ENCODE measurements at places on chromosomes 5 and 9.

DNA sequence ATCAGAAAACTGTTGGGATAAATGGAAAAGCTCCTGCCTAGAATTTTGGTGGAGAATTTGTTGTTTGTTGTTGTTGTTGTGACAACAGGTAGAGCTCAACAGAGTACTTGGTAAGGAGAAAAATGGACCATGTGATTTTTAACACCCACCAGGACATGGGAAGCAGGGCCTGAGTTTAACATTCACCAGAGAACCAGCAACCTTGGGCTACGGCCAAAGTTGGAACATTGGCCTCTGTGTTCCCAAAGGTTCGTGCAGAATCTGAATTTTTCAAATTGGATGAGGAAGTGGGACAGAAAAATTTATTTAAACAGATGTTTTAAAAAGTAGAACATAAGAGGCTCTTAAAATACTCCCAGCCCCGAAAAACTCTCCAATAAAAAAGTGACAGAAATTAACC, 127.0 kb downstream of the GNA14 start:
- no peak for DNase-seq

DNA sequence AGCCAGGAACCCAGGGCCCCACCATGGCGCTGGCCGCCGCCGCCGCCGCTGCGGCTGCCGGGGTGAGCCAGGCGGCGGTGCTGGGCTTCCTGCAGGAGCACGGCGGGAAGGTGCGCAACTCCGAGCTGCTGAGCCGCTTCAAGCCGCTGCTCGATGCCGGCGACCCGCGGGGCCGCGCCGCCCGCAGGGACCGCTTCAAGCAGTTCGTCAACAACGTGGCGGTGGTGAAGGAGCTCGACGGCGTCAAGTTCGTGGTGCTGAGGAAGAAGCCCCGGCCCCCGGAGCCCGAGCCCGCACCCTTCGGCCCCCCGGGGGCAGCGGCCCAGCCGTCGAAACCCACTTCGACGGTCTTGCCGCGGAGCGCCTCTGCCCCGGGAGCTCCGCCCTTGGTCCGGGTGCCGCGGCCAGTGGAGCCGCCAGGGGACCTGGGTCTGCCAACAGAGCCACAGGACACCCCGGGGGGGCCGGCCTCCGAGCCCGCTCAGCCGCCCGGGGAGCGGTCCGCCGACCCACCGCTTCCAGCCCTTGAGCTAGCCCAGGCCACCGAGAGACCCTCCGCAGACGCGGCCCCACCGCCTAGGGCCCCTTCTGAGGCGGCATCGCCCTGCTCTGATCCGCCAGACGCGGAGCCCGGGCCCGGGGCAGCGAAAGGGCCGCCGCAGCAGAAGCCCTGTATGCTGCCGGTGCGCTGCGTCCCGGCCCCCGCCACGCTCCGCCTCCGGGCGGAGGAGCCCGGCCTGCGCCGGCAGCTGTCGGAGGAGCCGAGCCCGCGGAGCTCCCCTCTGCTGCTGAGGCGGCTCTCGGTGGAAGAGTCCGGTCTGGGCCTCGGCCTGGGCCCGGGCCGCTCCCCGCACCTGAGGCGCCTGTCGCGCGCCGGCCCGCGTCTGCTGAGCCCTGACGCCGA, 749 bp downstream of the SOWAHA start:
- peak; percentile 20 for DNase-seq

- DNase-seq: no peak
Measured at GRCh38 chr9:127561491-127562278, 50.4 kb upstream of the STXBP1 start.

- no peak for DNase-seq
Measured at GRCh38 chr9:128125580-128126354, 1.8 kb downstream of the PTGES2 start.

DNA sequence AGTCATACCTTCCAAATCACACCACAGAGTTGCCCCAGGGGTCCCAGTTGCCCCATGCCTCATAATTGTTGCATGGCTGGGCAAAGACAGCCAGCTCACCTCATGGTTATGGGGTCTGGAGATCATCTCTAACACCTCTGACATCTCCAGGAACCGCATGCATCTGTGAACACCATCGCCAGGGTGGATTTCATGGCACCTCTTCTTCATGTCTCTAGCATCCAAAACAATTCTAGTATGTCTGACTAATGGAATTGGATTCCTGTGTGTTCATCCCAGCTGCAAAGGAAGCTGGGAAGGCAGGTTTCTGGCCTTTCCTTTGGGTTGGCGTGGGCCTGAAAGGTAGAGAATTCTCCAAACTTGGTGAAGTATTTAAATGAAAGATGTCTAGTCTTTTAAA, 122.3 kb upstream of the ABCA1 start:
- DNase-seq: no peak

DNA sequence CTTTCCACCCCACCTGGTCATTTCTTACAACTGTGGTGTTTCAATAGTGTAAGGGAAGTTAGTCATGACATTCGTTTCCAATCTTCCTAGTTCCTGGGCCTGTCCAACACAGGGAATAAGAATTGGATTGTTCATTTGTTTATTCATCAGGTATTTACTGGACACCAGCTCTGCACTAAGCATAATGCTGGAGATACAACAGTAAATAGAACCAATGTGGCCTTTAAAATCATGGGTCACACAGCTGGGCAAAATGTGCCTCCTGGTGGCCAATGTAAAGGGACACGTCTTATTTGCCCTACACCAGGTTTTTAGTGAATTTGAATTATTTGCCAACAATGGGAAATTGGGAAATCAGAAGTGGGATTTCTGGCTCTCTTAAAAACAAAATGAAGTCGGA, 10.4 kb downstream of the ABLIM3 start:
- peak; percentile 65 for DNase-seq

GRCh38 chr9:74497748-74498620, 849 bp downstream of the RORB start:
- peak; percentile 26 for DNase-seq

DNA sequence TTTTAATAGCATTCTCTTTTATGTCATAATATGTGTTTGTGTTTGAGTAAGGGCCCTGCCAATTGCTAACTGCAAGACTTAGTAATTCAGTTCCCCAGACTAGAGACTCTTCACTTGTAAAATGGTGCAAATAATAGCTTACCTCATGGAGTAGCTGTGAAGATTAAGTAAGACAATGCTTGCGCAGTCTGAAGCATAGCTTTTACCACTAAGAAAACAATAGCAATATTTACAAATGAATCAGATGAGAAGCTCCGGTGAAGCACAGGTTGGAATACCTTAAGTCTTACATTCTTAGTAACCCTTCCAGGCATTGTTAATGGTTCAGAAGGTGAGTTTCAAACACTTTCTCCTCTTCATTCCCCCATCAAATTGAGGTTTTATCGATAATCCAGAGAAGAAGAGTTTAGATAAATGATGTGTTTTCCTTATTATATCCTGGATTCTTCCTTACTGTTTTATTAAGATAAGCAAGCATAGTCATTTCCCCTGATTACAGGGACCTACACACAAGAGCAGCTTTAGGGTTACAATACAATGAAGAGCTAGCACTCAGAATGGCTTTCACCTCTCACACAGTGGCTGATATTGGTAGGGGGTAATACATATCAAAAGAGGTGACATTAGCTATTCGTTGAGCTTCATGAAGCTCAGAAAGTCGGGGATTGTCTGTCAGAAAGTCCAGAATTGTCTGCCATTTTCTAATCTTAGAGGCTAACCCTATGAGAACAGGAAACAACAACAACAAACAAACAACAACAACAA, 96.4 kb upstream of the EDIL3 start:
- DNase-seq: no peak

DNA sequence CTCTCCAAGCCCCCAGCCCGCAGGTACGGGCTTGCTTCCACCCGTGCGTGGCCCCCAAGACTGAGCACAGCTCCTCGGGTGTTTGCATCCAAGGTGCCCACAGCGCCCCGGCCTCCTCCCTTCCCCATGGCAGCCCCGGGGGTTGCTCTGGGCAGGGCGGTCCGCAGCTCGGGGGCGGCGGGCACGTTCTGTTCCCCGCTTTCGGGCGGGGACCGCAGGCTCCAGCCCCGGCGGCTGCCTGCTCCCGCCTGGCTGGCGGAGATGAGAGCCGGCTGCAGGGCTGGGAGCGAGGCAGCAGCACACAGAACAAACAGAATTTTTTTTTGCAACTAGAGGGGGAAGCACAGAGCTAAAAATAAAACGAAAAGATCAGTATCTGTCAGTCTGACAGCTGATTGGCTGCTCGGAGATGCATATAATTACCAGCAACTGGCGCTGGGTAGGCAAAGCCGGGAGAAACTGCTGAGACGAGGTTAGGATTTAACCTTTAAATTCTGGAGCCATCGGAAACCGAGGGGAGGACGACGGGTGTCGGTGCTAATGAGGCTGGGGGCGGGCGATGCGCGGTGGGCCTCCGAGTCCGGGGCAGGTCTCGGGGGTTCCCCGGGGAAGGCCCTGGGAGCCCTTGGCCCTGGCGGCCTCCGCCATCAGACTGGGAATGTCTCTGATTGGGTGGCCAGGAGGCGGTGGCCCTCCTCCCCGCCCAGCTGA, 142.7 kb upstream of the IER5L start:
- peak; percentile 78 for DNase-seq

- peak; percentile 82 for DNase-seq
Measured at GRCh38 chr5:126917918-126918614, 112.3 kb downstream of the MARCHF3 start.

- DNase-seq: peak; percentile 81
Measured at GRCh38 chr9:20624201-20625002, 2.1 kb upstream of the MLLT3 start.

GRCh38 chr5:33901156-33901555, 9.4 kb upstream of the ADAMTS12 start:
- no peak for DNase-seq

GRCh38 chr5:16937503-16938161, 1.5 kb upstream of the MYO10 start:
- DNase-seq: no peak

DNA sequence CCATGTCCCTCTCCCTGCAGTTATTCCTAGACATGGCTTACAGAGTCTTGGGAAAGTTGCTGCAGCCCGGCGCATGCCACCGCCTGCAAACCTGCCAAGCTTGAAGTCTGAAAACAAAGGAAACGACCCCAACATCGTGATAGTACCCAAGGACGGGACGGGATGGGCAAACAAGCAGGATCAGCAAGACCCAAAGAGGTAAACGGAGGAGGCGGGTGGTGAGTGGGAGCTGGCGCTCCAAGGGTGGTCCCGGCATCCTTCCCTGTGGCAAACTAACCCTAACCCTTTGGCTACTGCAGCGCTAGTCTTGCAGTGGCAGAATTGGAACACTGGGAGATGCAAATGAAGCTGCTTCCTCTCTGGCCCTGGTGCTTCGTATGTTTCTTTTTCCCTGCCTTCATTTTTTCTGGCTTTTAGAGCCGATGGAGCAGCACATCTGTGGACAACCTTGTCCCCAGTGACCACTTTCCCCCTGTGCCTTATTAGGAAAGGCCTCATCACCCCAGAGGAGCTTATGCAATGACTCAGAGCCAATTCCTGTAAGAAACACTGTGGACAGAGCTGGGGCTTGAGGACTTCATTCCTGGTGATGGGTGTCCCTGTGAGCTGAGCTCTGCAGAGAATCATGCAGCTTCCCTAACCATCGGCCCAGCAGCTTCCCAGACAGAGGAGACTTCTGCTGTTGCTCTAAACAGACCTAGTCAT, 38.9 kb downstream of the PRRC2B start:
- DNase-seq: peak; percentile 81

DNA sequence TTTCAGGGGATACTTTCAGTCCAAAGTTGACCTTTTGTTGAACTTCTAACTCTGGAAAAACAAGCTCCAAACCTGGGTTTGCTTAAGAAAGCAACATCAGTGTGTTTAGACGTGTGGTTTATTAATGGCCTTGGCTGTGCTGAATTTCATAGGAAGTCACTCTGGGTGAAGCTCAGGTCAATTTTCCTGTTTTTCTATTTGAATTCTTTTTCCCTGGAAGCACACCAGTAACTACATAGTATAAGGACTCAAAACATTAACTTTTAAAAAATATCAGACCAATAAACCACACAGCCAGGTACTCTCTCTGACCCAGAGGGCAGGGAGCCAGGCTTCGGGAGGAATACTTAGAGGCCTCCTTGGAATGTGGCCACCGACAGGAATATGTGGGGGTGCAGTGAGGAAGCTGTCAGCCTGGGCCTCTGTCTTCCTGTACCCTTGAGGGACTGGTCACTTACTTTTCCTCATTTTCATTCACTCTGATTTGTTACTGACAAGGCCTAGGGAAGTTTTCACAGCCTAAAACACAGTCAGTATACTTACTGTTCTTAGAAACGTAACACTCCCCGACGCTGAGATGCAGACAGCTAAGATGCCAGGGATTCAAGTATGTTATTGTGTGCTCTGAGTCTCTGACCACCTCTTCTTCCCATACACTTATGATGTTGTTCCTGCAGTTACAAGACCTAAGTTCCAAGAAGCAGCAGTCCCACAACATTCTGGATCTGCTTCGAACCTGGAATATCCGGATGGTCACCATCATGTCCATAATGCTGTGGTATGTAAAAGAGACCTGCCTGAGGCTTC, 18.9 kb downstream of the SLC22A5 start:
- peak; percentile 84 for DNase-seq

DNA sequence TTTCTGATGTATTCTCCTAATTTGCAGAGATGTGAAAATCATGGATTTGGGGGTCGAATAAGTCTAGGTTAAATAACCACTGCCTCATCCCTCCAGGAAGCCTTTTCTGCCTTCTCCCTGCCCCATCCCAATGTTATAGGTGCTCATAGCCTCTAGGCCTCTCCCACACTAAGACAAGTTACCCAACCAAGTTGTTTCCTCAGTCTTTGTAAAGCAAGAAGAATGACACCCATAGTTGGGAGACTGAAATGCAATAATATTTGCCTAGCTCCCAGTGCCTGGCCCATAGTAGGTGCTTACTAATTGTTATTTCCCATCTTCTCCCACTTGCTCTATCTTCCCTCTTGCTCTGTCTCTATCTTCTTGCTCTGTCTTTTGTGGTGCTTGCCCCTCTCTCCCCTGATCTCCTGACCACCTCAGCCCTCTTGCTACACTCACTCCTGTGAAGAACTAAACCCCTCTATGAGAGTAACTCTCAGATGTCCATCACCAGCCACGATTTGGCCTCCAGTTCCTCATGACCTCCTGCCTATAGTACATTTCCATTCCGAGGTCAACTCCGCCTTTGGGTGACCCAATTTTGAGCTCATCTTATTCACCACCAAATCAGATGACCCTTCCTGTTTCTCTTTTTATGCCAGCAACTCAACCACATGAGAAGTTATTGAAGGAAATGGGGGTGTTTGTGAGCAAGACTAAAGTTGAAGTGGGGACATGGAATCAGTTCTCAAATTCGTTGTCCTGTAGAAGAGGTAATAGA, 7.0 kb downstream of the AFAP1L1 start:
- no peak for DNase-seq

DNA sequence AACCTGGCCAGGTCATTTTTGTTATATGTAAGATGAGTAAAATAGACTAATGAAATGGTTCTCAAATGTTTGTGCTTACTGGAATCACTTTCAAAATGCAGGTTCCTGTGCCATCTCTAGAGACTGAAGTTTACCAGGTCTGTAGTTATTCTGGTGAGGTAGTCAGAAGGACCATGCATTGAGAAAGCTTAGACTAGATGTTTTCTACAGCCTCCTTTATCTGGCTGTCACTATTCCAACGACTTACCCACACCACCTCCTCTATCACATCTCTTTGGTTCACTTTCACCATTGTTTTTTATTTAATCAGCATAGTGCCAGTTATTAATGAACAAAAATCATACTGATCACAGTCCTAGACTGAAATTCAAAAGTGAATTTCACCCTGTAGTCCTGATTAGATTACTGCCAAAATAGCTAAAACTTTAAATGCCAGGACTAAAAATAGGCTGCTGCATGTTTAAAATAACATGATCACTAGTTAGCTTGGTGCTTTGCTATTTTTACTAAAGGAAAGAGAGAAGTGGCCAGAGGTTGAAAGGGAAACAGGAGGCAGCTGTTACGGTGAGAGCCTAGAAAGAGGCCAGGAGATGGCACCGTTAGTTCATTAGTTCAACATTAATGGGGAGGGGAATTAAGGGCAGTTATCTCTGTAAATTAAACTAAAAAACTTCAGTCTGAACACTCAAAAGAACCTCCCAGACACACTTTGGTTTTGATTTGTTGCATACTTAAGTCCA, 13.9 kb upstream of the FNIP1 start:
- peak; percentile 49 for DNase-seq
